NCI-H1092 (cell line): ENCODE measurements at places on chromosomes 2 and 18.

DNA sequence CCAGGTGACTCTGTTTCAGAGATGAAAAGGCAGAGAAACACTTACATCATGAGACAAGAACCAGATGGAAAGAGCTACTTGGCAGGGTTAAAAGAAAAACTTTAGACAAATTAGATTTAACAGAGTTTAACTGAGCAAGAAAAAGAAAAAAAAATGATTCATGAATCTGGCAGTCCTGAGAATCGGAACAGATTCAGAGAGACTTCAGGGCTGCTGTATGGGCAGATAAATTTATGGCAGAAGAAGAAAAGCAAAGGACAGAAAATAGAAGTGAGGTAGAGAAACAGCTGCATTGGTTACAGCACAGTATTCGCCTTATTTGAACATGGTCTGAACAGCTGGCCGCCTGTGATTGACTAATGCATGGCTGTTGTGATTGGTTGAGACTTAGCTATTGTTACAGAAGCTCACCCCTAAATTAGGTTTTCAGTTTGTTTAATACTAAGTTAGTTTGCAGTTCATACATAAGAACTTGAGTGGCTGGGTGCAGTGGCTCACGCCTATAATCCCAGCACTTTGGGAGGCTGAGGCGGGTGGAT, 43.0 kb upstream of the RHOB start:
- DNase-seq, result no peak

DNA sequence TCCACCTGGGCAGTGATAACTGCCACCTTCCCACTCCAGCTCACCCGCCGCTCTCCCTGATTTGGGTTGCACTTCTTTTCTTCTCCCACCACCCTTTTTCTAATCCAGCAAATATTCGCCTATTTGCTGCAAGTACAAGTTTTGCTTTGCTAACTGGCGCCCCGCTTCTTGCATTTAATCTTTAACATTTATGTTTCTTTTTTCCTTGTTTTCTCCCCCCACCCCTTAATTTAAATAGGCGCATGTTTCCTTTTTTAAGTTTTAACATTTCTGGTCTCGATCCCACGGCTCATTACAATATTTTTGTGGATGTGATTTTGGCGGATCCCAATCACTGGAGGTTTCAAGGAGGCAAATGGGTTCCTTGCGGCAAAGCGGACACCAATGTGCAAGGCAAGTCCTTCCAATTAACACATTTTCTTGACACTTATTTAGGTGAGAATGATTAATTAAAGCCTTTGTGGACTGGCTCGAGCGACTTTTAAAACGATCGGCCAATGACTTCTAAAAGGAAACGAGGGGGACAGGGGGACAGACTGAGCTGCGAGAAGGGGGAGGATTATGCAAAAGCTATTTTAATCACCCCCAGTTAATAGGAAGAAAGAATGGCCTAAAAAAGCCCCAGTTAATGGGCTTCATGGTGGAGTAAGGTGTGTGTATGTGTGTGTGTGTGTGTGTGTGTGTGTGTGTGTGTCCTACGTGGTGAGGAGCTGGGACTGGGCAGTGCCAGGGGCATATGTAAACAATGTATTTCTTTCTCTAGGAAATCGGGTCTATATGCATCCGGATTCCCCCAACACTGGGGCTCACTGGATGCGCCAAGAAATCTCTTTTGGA, 1.6 kb downstream of the TBR1 start:
- no peak for DNase-seq

DNA sequence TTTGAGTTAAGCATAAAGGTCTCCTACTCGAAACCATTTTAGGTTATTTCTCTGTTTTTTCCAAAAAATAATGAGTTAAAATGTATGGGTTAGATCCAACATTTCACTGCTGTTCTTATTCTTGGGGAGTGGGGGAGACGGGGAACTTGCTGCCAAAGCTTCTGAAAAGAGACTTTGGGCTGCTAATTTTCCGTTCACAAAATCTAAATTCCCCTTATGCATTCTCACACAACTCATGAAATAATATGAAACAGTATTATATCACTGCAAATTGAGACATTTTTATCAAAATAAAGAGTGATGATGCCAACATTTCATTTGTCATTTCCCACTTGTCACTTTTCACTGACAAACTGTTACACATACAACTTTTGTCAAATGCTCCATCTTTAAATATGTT, 7.8 kb downstream of the SATB2 start:
- DNase-seq, result no peak

- DNase-seq, result no peak
Observed at GRCh38 chr2:133599811-133600210, 31.5 kb upstream of the NCKAP5 start.

DNA sequence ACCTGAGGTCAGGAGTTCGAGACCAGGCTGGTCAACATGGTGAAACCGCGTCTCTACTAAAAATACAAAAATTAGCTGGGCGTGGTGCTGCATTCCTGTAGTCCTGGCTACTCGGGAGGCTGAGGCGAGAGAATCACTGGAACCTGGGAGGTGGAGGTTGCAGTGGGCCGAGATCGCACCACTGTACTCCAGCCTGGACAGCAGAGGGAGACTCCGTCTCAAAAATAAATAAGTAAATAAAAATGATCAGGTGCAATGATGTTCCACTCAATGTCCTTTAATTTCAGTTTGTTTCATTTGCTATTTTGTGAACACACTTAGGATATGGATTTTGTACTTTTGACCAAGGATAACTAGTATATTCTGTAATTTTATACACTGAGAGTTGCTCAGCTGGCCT, 9.3 kb downstream of the HADHA start:
- no peak for DNase-seq
